ENCODE measurements at places on chromosomes 6 and 20.

- DNase-seq = no peak
These were observed 17.8 kb downstream of the OR2H2 start for GRCh38 chr6:29602564-29603361.

DNA sequence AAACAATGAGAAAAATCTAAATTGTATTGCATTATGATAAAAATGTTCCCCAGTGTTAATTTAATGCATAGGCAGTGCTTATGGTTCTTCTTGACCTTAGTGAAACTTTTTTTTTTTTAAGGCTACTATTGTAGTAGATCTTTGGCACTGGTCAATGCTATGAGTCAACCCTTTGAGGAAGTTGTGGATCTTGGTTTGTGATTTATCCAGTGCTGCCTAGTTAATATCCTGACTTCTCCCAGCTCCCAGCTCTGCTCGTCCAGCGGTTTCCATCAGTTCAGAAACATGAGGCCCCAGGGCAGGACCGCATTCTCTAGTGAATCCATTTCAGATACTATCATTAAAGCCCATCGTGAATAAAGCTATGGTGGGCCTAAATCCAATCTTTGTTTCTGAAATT, 364.5 kb upstream of the JARID2 start:
- DNase-seq = no peak

DNA sequence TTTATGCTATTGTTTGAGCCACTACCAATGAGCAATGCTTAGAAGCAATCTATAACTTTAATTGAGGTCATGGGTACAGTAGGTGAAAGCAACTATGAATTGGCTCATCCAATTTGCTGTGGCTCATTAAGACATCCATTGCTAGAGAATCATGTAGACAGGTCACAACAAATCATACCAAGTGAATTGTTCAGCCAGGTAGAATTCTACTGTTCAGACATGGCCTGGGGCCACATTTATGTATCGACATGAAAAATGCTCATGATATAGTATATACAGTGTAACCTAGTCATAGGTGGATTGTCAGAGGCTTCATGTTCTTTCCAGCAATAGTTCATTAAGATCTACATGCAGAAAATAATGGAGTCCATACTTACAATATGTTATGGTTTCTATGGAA, 633.7 kb upstream of the EYS start:
- DNase-seq = no peak

DNA sequence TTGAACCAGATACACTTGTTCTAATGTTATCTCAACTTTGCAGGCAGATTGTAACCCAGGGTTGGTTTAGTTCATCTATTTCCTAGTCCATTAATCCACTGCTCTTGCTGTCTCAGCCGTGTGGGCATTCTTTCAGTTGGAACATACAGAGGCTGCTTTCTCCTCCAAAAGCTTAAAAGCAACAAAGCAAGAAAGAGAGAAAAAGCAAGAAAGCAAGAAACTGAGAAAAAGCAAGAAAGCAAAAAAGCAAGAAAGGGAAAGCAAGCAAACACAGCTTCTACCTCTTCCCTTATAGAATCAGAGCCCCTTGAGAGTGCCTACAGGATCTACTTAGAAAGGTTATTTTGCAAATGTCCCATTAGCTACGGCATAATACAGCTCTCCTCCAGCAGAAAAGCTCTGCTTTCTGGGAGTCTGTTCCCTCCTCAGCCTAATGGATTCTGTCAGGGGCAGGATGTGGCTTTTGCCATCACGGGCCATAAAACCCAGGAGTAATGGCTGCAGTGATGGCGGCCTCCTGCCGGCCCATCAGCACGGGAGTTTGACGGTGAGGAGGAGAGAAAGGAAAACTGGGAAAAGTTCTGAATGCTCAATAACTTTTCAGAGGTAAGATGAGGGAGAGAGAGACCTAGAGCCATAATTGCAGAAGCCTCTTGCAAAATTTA, 156.8 kb upstream of the JARID2 start:
- no peak for DNase-seq

- no peak for DNase-seq
These were observed 23.1 kb upstream of the BMP7 start for GRCh38 chr20:57289391-57290177.

DNA sequence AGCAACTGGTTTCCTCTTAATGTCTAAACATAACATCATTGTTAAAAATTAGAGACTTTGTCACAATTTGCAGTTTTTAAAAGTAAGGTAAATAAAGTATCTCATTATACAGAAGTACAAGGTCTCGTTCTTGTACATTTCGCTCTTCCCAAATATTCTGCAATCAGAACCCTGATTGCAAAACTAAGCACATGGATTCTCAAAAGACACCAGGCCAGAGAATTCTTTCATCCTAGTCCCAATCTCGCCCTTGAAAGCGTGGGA, 355 bp upstream of the AKAP7 start:
- DNase-seq = no peak

DNA sequence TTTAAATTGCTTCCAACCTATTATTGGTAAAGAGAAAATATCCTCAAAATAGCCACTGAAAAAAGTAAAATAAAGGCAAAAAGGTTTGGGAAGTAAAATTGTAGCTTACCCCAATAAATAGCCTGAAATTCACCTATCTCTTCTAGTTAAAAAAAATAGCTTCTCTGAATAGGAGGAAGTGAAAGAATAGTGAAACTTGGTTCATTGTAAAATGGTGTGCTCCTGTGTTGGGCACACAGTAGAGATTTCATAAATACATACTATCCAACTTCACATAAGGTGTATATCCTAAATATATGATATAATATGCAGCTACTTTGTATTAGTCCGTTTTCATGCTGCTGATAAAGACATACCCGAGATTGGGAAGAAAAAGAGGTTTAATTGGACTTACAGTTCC, 45.3 kb downstream of the CDK19 start:
- DNase-seq = no peak

GRCh38 chr6:31246051-31246521, 25.8 kb downstream of the HLA-C start:
- DNase-seq = no peak

GRCh38 chr6:108435391-108435790, 125.3 kb upstream of the FOXO3 start:
- no peak for DNase-seq

DNA sequence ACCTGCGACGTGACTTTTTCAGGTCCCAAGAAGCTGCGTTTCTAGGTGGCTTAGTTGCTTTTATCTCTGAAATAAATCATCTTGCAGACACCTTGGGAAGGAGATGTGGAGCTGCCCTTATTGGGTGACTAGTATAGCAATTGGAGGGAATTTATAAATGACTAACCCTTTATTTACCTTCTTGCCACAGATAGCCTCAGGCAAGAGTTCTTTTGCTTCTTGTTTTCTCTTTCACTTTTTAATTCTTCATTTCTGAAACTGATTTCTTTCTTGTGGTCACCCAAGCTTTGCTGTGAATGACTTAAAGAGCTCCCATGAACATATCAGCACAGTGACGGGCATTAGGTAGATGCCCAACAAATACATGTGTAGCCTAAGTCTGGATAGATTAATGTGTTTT, 3.0 kb downstream of the ADGRF4 start:
- DNase-seq = no peak

GRCh38 chr6:116381000-116381399, 10.3 kb downstream of the DSE start:
- no peak for DNase-seq

- DNase-seq = peak; percentile 64
These were observed 106.1 kb downstream of the RIN2 start for GRCh38 chr20:19864130-19864529.

GRCh38 chr6:110476046-110476849, at the start of gene SLC22A16:
Gene SLC22A16, minus strand, starts transcription at chr6:110476613. Its CDS starts 39 bp downstream, at chr6:110476574.
- no peak for DNase-seq

DNA sequence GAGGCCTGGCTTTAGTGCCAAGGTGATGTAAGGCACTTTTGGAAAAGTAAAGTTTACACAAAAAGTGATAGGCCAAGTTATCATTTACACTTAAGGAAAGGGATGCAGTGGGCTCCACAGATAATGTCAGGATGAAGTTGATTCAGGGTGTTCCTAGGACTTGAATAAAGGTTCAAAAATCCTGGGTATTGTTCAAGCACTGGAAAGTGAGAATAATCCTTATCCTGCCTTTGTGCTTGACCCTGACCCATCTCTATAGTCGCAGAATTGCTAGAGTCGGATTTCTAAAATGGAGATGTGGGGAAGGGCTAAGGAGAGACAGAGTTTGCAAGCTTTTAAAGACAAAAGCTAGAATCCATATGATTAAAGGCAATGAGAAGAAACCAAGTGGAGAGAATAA, 115.6 kb downstream of the TIAM2 start:
- DNase-seq = no peak

DNA sequence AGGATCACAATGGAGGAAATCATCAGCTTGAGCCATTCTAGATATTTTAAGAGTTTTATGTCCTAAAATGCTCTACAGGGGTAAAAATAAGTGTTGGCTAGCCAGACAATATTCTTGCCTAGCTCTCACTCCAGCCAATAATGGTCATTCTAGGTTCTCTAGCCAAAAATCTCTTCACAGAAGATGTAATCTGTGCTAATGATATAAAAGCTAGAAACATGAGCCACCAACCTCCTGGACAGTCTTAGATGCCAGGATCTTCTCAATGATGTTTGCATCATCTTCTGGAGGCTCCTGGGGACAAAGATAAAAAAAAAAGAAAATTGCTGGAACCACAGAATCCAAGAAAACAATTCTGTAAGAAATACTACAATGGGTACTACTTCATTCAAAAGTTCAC, 119.1 kb downstream of the CHD6 start:
- no peak for DNase-seq

DNA sequence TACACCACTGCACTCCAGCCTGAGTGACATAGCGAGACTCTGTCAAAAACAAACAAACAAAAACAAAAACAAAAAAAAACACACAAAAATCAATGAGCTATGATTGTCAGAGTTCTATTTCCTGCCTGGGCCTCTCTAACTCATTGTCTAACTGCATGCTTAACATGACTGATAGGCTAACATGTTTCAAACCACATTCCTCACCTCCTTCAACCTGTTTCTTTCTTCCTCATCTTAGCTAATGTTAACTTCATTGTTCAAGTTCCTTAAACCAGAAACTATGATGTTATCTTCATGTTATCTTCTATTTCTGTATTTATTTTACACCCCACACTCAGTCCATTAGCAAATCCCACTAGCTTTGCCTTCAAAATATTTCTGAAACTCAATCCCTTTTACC, 41.5 kb downstream of the BEND6 start:
- no peak for DNase-seq

GRCh38 chr20:10040070-10040975, 5.5 kb downstream of the ANKEF1 start:
- DNase-seq = peak; percentile 56
